ENCODE measurements at places on chromosomes 3 and 15. TPM values are rescaled to one million over a fixed set of nuclear protein-coding genes. Genes with fewer than 3 reads are reported as not detected.

DNA sequence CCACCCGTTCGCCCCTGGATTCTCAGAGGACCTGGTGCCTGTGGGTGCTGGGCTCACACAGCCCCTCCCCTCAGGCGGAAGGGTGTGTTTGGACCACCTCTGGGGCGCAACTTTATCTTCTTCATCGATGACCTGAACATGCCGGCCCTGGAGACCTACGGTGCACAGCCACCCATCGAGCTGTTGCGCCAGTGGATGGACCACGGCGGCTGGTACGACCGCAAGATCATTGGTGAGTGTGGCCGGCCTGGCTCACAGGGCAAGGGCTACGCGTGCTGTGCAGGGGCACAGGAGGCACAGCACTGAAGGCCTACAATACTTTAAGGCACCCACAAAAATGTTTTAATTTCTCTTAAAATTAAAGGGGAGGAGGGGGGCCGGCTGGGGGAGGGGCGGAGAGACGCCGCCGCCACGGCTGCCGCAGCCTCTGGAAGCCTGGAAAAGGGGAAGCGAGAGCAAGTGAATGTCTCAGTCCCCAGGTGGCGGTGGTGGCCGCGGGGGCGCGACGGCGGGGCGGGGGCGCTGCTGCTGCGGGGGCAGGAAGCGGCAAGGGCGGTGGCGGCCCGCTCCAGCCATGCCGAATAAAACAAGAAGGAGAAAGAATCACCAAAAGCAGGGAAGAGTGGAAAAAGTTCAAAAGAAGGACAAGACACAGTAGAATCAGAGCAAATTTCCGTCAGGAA is 56.8 kb downstream of the DNAH1 start:
- DNase-seq = no peak

DNA sequence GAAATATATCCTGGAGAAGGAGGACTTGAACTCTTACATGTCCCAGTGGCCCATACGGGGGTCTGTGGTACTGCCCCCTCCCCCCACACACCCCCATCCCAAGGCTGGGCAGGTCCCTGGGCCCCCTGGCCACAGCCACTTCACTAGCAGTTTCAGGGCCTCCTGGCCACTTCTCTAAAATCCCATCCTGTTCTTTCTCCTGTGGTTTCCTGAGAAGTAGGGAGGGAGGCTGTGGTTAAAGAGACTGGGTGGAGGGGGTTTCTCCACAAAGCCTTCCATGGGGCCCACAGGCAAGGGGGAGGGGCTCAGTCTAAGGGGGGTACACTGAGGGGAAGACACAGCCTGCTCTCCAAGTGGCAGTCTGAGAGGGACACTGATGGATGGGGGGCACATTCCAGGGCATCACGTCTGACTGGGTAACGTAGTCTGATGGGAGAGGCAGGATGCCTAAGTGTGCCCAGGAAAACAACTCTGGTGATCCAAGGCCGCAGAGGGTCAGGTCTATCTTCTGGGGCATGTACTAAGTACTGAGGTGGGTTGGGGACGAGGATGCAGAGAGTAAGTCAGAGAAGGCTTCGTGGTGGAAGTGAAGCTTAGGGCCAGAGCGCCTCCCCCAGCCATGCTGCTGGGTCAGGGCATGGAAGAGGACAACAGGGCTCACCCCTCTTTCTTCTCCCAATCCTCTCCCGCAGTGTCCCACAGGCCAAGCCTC is 48.0 kb upstream of the C15orf39 start:
- DNase-seq = no peak

GRCh38 chr3:62229211-62229610 is 144.1 kb downstream of the FEZF2 start:
- no peak for DNase-seq

- no peak for DNase-seq
Measured at GRCh38 chr3:171480526-171480925, 20.3 kb upstream of the TNIK start.

DNA sequence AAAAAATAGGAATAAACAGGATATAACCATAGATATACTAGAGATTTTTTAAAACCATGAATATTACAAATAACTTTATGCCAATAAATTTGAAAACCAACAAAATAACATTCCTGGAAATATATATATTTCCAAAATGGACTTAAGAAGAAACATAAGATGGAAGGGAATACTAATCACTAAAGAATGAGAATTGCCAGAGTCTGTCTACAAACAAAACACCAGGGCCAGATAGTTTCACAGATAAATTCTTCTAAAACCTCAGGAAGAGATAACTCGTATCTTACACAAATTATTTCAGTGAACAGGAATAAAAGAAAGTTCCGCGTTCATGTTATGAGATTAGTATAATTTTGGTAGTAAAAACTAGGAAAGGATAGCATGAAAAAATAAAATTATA is 107.3 kb downstream of the HERC1 start:
- no peak for DNase-seq

GRCh38 chr3:126389112-126389793 is 5.5 kb upstream of the CFAP100 start:
- DNase-seq = peak; percentile 98

DNA sequence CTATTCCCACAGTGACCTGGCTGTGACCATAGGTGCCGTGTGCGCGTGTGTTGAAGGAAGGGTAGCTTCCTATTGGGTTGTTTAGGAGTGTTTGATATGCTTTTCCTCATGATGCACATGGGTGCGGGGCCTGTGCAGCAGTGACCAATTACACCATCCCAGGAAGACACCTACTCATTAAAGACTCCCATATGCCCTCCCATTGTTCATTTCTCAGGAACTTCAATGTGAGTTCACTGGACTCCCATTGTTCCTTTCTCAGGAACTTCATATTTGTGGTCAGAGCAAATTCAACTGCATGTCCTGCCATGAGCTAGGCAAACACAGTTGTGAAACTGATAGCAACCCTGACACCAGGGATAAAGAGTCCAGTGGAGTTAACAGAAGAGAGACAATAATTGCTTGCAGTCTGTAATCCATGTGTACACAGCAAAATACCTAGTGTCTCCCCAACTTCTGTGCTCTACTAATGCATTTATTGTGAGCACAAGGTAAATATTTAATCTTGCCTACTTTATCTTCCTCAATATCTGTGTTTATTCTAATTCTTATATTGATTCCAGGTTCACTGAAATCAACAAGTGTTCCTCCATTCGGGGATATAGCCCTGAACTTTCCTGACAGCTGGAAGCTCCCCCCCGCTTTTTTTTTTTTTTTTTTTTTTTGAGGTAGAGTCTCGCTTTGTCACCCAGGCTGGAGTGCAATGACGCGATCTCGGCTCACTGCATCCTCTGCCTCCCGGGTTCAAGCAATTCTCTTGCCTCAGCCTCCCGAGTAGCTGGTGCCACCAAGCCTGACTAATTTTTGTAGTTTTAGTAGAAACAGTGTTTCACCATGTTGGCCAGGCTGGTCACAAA is 57.5 kb upstream of the GCNT3 start:
- no peak for DNase-seq

- DNase-seq = no peak
Measured at GRCh38 chr3:104578558-104578957, 788.2 kb upstream of the ALCAM start.

GRCh38 chr3:144816323-144816722 is 844.7 kb downstream of the DIPK2A start:
- no peak for DNase-seq

DNA sequence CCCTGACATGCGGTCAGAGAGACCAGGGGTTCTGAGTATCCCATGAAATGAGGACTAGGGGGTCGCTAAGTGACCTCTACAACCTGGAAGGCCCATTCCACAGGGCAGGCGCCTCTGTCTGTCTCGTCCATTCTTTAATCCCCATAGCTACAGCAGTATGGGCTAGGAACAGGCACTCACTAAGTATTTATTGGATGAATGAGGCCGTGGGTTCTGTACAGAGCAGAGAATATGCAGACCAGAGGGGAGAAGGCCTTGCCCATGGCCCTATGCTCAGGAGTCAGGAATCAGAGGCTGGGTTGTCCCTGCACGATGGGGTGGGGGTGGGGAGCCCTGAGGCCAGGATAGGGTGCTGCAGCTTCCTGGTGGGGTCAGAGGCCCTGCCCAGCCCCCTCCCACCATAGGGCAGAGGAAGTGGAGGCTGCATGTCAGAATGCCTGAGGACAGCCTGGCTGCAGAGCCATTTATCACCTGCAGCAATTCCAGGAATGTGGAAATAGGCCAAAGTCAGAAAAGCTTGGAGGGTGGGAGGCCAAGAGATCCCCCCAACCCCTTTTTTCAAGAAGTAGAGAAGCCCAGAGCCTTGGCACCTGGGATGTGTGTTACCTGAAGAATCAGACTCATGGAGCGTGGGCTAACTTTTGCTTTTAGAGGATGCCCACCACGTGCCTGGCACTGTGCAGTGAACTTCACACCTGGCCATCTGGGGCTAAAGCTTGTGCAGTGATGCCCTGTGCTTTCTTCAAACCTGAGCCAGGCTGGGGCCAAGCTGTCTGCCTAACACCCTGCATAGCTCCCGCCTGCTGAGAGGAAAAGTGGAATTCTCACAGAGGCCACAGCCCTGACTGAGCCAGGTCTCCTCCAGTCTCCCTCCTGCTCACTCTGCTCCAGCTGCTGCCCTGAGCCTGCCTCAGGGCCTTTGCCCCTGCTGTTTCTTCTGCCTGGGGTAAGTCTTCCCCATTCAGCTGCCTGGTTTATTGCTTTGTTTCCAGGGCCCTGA is 109.4 kb downstream of the WNT7A start:
- peak; percentile 14 for DNase-seq

DNA sequence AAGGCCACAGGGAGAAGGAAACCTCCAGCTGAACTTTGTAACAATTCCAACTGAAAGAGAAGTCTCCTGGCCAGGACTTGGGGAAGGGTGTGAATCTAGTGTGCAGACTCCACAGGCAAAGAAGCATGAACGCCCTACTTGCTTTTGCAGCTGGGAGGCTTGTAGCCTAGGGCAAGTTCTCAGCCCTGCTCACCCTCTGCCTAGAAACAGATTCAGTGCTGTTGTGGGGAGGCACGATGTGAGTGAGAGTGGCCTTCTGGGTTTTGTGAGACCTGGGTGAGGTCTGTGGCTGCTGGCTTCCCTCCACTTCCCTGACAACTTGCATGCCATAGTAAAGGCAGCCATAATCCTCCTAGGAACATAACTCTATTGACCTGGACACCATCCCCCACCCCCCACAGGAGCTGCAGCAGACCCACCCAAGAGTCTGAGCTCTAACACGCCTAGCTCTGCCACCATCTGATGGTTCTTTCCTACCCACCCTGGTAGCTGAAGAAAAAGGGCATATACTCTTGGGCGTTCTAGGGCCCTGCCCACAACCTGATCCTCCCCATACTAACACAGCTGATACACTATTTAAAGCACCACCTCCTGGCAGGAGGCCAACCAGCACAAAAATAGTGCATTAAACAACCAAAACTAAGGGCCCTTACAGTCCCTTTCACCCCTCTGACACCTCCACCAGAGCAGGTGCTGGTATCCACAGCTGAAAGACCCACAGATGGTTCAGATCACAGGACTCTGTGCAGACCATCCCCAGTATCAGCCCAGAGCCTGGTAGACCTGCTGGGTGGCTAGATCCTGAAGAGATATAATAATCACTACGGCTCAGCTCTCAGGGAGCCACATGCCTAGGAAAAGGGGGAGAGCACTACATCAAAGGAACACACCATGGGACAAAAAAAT is 426.5 kb downstream of the IGSF11 start:
- DNase-seq = no peak

GRCh38 chr3:175656461-175656860 is 797.3 kb downstream of the NAALADL2 start:
- DNase-seq = no peak

GRCh38 chr3:182389071-182389815 is 404.1 kb upstream of the ATP11B start:
- DNase-seq = no peak

DNA sequence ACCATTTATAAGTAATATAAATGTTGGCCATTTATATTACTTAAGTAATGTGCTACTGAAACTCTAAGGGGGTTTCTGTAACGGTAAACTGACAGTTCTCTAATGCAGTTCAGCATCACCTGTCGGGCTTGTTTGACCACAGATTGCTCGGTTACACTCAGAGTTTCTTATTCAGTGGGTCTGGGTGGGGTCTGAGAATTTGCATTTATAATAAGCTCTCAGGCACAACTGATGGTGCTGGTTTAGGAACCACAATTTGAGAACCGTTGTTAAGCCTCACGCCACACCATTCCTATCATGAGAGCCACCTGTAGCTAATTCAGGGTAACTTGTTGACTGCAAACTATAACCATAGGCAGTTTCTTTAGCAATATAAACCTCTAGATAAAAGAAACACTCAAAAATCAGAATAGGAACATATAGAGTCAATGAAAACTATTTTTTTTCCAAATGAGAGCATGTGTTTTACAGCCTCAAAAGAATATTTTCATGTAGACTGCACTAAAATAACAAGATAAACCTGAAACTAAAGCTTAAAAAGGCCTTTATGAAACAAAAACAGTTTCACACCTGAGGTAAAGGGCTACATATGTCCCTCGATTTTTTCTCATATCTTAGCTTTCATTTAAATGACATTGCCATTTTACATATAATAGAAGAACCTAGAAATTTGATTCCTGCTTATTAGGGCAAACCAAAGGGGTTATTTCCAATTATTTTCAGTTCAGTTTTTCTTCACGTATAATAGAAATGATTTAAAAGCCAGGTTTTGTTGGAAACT is 604.8 kb downstream of the UNC13C start:
- no peak for DNase-seq

DNA sequence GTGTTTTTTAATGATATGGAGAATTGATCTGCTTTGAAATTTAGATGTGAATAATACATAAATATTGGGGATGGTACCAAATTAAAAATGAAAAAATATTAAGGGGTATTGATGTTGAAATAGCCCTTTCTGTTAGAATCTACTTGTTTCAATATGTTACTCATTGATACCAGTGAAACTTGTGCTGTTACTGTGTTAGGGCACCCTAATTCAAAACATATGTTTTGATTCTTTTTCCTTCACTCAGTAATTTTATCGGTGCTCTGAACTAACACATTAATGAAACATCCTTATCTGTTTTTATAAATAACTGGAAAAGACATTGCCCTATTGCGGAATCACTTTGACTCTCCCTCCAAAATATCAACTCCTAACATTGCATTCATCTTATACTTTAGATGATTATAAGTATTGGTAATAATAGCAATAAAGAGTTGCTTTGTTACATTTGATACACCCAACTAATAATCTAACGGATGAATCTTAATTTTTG is 52.0 kb upstream of the CCNB2 start:
- DNase-seq = no peak

GRCh38 chr15:32870240-32871033 is 152.6 kb downstream of the GREM1 start:
- DNase-seq = no peak

VPS8 gene
- polyA plus RNA-seq = 20.4 TPM

PPP4R2 gene
- polyA plus RNA-seq = 17.8 TPM

SLC6A1 gene
- 1.5 TPM for polyA plus RNA-seq

PAQR5 gene
- polyA plus RNA-seq = 11.7 TPM

All from adrenal gland (tissue), 19 donors.